ENCODE measurements at places on chromosomes 6 and 20.

DNA sequence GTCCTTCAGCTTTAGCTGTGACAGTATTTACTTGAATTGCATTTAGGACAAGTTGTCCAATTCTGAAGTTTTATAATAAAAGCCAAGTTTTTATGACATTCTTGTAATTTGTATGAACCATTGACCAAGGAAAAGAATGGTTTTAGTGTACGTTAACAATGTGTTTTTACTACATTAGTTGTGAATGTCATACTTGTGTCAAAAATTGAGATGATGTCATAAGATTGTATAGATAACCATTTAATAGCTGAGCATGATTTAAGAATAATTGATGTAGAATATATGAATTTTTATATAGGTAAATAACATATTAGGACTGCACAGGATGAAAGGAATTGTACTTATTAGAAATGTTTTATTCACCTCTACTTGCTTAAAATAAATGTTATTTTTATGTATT is 102.9 kb downstream of the MACROD2 start:
- DNase-seq = no peak

- DNase-seq = no peak
These were observed 52.6 kb upstream of the SLC22A1 start for GRCh38 chr6:160069050-160069454.

- no peak for DNase-seq
These were observed 138.2 kb upstream of the PLCB4 start for GRCh38 chr20:8930726-8931125.

DNA sequence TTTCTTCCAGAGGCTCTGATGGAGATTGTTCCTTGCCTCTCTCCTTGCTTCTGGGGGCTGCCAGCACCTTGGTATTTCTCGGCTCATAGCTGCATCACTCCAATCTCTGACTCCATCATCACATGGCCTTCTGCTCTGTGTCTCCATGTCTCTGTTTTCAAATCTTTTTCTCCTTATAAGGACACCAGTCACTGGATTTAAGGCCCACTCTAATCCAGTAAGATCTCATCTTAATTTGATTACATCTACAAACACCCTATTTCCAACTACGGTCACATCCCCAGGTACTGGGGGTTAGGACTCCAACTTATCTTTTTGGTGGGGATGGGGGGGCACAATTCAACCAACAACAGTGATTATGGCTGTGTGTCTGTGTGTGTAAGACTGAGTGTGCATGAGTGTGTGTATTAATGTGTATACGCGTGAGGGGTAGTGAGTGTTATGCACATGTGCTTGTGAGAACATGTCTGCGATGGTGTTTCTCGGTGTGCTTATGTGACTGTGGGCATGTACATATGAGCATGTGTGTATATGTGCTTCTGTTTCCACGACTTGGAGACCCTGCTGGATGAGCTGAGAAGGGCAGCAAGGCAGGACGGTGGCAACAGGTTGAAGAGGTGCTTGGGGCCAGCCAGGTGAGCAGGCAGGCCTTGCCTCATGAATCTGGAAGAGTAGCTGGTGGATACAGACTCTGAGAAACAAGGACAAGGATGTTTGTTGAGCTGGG is 130.5 kb downstream of the MRPL14 start:
- DNase-seq = no peak

DNA sequence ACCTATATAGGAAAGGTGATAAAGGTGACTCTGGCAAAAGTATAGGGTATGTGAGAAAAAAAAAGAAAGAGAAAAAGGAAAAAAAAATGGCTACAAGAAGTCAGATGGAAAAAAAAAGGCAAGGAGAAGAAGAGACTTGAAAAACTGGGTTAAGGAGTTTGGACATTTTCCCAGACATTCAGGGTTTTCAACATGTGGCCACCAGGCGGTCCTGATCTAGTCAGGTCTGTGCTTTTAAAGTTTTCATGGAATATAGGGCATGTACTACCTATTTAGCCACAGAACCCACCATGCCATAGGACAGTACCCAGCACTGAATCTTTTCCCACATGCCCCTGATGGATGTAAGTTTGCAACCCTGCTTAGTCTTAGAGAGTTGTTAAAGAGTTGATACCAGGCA is 433.7 kb downstream of the MAFB start:
- DNase-seq = no peak

DNA sequence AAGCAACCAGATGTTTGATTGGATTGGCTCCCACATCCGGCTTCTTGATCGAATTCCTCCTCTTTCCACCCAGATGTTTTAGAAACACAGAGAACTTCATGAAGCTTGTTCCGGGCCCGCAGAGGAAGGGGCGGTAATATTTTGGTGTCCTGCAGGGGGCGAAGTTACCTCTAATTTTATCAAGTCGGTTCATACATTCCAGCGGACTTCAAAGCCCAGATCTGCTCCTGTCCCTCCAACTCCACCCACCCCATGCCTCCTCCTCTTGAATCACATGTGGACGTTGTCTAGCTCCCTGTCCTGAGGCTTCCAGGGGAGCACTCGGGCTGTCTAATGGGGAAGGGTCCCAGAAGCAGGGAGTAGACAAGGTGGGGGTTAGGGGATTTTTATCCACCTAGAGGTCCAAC is 2.9 kb upstream of the BMP6 start:
- peak; percentile 82 for DNase-seq

DNA sequence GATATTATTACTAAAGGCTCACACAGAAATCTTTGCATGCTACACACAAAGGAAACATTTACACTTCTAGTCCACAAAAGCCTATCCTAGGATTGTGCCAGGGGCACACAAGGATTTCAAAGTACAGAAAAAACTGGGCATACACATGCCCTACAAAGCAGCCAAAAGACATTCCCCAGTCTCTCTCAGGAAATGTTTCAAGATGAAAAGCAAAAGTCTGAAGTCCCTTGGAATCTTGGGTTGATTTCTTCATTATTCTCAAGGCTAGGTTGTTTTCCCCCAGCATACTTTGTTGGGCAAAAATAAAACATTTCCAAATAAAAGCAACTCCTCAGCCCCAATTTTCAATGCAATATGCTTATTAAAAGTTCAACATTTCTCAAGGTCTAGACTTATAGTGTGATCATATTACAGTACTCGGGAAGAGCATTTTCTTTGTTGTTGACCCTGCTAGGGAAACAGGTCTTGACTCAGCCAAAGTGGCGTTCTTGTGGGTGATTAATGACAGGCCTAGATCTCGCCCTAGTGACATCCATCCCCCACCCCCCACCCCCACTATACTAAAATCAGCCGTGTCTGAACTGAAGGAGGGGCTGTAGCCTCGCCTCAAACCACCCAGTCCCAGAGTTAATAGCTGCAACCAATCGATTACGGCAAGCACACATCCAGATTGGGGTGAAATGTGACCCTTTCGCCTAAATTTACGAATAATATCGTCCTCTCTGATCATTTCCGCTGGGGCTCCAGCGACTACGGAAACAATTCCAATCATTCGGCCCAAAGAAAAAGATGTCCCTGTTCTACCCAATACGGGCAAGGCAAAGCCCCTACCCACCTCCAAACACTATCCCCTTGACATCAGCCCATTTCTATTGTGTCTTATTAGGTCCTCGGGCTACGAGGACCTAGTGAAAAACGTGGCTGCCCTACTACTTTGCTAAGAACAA is 1.4 kb downstream of the AKIRIN2 start:
- peak; percentile 29 for DNase-seq

DNA sequence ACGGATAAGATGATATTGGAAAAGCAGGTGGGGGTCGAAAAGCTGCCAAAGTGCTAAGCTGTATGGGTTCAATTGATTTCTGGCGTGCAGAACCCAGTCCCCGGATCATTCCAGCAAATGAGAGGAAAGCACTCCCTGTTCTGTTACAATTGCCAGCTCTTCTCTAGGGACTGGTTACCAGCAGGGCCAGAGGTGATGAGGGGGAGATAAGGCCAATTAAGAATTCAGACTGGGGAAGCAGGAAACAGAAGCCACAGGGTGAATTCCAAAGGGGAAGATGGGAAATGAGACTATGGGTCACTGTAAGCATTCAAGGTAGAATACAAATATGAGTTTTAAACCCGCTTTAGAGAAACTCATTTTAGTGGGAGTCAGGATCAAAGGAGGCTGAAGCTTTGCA is 349.4 kb upstream of the MAP3K7 start:
- no peak for DNase-seq

DNA sequence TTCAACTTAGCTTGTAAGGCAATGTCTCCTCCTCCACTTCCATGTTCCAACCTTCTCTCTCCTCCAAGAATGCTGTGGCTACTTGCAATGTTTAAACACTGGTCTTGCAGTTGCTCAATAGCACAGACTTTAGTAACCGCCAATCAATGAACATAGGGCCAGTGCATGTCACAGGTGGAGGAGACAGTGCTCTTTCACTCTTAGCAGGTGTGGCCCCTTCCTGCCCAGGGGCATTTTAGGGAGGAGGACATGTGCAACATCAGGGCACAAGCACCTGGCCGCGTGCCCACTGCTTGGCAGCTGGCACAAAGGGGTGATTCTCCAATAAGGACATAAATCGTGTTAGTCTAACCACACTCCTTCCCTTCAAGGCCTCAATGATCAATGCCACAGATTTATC is 41.3 kb downstream of the ADGRF1 start:
- no peak for DNase-seq

GRCh38 chr6:149212892-149213801 is 104.4 kb upstream of the TAB2 start:
- no peak for DNase-seq

DNA sequence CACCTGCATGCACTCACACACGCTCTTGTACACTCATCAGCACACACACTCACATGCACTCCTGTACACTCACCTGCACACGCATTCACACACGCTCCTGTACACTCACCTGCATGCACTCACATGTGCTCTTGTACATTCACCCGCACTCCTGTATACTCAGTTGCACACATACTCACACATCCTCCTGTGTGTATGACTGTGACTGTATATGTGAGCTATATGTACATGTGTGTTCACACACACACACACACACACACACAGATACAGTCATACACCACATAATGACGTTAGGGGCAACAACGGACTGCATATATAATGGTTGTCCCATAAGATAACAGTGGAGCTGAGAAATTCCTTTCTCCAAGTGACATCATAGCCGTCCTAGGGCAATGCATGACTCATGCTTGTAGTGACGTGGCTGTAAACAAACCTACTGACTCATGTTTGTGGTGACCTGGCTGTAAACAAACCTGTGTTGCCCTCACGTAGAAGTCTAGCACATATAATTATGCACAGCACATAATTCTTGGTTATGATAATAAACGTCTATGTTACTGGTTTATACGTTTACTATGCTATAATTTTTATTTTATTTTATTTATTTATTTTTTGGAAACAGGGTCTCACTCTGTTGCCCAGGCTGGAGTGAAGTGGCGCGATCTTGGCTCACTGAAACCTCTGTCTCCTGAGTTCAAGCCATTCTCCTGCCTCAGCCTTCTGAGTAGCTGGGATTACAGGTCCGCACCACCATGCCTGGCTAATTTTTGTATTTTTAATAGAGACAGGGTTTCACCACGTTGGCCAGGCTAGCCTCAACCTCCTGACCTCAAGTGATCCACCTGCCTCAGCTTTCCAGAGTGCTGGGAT is 22.8 kb upstream of the TAF4 start:
- DNase-seq = no peak

GRCh38 chr6:170042123-170042522 is 248.8 kb downstream of the DLL1 start:
- DNase-seq = no peak

DNA sequence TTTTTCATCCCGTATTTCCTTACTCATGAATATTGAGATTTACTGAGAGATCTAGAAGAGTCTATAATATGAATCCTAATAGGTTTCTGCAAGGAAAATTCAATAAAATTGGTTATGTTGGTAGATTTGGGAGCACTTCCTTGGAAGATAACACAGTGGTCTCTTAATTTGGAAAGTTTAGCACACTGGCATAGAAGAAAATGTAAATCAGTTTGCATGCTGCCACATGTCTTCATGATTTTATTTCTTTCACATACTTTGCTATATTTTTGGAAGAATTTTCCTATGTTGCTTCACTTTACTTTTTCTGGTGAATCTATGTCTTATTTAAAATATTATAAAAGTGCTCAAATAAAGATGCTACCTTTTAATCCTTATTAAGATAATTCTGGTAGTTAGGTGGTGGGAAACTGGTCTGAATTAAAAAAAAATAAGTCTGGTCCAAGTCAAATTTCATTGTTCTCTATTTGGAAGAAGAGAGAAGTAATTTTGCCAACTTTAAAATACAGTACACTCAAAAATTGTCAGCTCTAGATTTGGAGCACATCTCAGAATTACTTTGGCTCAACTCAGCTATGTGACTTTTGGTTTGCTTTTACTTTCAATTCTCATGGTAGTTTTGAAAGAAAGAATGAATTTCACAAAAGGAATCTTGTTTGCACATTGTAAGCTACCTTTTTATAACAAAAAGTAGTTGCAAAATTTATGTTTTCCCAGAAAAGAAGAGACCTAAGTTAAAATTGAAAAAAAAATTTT is 197.3 kb downstream of the CENPW start:
- no peak for DNase-seq

DNA sequence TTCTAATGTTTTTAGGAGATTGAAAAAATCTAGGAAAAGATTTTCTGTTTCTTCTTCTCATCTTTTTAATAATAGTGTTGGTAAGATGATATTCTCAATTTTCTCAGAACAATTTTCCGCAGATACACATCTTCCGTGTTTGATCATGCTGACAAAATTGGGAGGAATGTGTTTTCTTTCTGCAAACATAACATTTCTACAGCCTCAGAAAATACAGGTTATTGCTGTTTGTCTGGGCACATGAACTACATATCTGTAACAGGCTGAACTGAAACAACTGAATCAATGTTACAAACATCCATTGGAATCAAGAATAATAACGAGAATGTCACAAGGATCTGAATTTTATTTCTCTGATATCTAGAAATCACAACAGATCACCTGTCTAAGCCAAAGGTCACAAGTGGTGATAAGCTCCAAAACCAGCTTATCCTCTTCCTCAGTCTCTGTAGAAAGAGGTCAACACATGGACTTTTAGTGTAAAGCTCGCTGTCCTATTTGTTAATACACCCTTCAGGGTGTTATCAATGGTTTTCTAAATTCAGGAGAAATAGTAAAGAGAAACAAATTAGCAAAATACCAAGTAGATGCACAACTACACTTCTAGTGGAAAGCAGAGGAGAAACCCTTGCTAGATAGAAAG is 197.3 kb upstream of the MARCKS start:
- DNase-seq = no peak

DNA sequence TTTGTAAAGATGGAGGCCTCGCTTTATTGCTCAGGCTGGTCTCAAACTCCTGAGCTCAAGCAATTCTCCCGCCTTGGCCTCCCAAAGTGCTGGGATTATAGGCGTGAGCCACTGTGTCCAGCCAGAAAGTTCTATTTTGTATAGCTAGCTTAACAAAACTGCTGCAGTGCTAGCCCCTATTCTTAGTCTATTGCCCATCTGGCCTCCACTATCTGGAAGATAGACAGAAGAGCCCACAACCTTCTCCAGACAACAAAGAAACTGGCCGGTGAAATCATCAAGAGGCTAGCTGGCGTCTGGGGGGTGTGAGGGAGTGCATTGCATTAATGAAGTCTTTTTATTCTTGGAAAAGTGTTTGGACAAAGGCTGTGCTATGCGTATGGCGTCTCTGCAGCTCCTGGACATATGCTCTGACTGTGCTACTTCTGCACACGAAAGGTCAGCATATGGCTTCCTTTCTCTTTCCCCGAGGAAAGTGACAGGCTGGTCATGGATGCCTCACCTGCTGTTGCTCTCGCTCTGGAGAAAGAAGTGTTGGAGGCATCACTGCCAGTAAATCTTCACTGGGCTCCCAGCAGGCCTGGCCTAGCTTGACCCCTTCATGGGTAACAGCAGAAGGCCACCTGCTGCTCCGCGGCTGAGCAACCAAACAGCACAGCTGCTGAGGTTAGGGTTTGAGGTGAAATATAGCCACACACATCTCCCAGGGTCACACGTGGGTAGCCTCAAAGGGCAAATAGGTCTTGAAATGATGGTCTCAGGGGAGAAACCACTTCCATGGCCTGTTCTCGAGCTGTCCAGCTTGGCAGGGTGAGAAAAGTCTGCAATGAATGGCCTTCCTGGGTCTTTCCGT is 95.1 kb upstream of the IYD start:
- no peak for DNase-seq

Data from colonic mucosa (tissue), 4 donors.